HFFc6 (cell line): ENCODE measurements at places on chromosomes 4 and X. TPM values are rescaled to one million over a fixed set of nuclear protein-coding genes. Genes with fewer than 3 reads are reported as not detected.

DNA sequence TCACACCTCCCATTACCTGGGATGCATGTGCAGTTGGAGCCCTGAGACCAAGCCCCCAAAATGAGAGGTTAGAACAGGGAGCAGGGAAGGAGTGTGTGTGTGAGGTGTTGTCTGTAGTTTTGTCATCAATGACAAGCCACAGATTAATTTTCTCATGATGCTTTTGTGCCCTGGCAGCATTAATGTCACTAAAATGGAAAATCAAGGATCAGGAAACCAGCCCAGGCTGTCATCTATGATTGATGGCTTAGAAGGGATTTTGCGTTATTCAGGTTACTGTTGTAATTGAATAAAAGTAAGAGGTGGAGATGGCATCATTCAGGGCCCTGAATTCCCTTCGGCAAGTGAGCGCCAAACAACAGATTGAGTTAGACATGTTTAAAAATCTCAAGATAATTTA is 130.5 kb upstream of the C1QTNF7 start:
- DNase-seq: no peak

- no peak for DNase-seq
Observed at GRCh38 chr4:57168982-57169381, 58.8 kb upstream of the IGFBP7 start.

- no peak for DNase-seq
Observed at GRCh38 chr4:95546221-95546620, 2.6 kb downstream of the UNC5C start.

DNA sequence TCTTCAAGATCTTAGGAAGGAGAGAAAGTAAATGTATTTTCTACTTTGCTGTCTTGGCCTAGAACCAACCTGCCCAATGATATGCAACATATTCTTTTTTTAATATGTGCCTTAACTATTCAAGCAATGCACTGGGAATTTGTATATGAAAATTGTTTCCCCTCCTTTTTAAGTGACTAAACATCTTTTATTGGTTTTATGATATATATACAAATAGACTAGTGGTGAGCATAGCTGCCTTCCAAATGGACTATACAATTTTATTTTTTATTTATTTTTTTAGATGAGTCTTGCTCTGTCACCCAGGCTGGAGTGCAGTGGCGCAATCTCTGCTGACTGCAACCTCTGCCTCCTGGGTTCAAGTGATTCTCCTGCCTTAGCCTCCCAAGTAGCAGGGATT is 10.3 kb downstream of the NOCT start:
- DNase-seq: peak; percentile 24

DNA sequence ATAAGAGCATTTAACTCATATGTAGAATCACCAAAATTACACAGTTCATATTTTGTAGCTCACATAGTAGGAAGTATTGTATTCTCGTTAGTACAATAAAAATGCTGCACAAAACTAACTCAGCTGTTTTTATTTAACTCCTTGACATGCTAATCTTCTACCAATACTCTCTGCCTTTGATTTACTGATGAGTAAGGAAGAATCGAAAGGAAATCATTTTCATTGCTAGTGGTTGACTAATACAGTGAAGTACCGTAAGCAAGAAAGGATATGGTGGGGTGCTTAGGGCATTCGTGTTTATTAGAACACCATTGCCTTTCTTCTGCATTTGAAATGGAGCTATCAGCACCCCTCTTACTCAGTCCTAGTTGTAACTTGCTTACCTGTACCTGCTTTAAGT is 1239.1 kb upstream of the TENM3 start:
- DNase-seq: no peak

GRCh38 chr4:186191200-186192065 is at the start of gene CYP4V2:
TSS of gene CYP4V2 (plus strand) at chr4:186191567. CDS start at chr4:186191824, 257 bp downstream.
- DNase-seq: peak; percentile 61

GRCh38 chrX:72254816-72255215 is 16.0 kb upstream of the ERCC6L start:
- DNase-seq: no peak

- no peak for DNase-seq
Observed at GRCh38 chrX:17292111-17292527, 82.9 kb upstream of the NHS start.

DNA sequence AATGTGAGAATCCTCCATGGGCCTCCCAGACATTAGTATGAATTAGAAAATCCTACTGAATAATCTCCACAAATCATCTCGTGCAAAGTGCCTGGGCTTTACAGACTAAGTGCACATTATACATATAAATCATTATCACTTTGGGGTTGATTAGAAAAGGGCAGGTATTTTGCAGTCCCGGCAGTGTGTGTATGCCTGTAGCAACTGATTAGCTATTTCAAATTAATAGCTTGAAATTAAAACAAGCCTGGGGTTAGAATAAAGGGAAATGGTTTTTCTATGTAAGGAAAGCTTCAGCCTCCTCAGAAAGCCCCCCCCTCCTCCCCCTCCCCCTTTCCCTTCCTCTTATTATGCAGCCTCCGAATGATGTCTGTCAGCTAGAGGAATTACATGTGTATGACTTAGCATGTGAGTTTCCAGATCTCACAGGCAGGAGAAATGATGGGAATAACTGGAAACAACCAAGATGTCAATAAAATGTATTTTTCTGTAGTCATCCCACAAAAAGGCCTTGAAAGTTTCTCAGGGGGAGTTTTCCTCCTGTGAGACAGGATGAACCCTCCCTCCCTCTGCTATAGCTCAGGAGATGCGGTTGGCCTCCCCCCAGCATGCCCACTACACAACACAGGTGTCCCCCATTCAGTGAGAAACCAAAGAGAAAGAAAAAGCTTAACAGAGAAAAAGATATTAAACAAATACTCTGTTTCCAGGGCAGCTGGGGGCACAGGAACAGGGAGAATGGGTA is 41.2 kb upstream of the RASGEF1B start:
- DNase-seq: no peak

IL1RAPL1 gene
- 0.05 TPM in 1 of 3 replicates, not detected in the others for total RNA-seq

SMIM10 gene
- total RNA-seq: 4.9 to 5.7 TPM (median 5.6 TPM) in 3 replicates

TMEM144 gene
- 0.19 to 0.34 TPM (median 0.26 TPM) in 3 replicates for total RNA-seq

EGF gene
- 0.90 to 2.0 TPM (median 1.7 TPM) in 3 replicates for total RNA-seq

POU4F2 gene
- total RNA-seq: not detected in 3 replicates
